ENCODE measurements at places on chromosomes 2 and 18.

DNA sequence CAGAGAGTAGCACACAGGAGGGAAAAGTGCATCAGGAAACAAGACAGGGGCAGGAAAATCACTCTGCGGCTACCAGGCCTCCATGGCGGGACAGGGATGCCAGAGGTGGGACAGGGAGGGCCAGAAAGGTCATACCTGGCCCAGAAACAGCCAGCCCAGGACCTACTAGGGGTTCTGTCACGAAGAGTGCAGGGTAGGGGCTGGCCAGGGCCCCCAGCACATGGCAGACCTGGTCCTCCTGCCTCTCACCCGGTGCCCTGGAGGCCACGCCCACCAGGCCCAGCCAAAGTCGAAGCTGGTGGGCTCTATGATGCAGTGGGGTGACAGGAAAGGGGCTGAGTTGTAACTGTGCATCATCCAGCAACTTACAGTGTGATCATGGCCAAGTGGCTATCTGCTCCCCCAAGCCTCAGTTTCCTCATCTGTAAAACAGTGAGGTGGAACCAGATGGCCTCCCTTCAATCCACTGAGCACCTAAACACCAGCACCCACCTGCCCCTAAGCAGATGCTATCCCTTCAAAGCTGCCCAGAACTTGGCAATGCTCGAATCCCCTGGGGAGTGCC lies 10.6 kb downstream of the CYP26B1 start:
- no peak for DNase-seq

DNA sequence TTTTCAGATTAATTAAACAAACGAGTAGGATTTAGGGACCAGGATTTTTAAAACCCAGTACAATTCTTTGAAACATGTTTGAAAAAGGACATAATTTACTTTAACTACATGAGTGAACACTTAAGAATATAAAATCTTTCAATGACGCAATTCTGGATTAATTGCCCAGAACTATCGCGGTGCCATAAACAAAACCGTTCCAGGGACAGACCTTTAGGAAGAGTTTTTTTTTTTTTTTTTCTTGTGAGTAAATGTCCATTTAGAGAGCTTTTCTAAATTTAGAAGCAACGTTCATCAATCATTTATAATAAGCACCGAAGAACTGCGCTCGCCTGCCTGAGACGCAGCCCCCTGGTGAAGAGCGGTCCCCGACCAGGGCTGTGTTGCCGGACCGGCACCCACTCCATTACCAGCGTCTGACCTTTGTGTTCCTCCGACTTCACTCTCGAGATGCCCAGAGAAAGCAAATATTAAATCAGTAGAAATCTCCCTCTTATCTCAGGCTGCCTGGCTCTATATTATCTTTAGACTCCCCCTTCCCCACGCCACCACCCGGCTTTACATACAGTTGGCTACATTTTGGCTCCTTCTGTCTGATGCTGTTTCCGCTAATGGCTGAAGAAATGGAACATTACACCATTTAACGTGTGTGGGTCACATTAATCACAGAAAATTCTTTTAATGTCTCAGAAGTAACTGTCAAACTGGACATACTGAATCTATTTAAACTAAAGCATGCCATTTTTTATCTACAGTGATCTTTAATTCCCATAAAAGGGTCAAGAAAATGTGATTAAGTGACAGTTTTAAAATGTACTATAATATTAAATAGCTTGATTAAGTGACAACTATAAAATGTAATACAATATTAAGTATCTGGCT lies 364.0 kb upstream of the MEIS1 start:
- DNase-seq, result no peak

GRCh38 chr18:23964282-23965238 lies 50.0 kb upstream of the TTC39C start:
- peak; percentile 13 for DNase-seq

DNA sequence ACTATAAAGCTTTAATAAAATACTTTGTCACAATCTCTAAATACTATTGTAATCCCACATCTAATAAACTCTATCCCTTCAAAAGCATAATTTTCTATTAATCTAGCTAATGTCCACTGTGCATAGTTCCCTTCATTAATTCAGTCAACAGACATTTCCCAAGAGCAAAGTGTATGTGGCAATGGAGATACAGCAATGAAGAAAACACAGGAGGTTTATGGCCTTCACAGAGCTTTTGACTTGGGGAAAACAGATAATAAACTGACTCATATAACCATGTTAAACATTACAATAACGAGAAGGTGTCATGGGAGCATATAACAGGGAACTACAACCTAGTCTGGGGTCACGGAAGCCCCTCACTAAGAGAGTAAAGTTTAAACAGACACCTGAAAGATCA lies 86.3 kb downstream of the SPIRE1 start:
- no peak for DNase-seq

- DNase-seq, result no peak
These were observed 117.1 kb upstream of the BOD1L2 start for GRCh38 chr18:57029761-57030160.

All from stimulated activated CD4-positive, alpha-beta T cell treated with anti-CD3 and anti-CD28 coated beads, Interleukin-1b, Interleukin-23, amount 100 ng/mL, for 1 hour (primary cell).